ENCODE measurements at places on chromosomes 3 and 15.

DNA sequence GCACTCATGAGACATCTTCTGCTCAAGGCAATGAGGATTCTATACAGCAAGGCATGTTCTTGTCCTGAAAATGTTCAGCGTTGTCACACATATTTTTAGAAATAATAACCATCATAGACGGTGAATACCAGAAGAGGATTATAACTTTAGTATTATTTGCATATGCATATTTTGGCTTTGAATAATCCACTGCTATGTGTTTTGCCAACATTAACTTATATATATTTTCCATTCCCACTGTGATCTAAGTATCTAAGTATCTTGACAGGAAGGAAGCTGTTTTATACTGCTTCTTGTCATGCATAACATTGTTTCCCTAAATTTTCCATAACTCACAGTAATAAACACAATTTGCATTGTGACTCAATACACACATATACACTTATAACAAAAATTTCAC, 509.5 kb downstream of the TBL1XR1 start:
- peak; percentile 56 for DNase-seq

DNA sequence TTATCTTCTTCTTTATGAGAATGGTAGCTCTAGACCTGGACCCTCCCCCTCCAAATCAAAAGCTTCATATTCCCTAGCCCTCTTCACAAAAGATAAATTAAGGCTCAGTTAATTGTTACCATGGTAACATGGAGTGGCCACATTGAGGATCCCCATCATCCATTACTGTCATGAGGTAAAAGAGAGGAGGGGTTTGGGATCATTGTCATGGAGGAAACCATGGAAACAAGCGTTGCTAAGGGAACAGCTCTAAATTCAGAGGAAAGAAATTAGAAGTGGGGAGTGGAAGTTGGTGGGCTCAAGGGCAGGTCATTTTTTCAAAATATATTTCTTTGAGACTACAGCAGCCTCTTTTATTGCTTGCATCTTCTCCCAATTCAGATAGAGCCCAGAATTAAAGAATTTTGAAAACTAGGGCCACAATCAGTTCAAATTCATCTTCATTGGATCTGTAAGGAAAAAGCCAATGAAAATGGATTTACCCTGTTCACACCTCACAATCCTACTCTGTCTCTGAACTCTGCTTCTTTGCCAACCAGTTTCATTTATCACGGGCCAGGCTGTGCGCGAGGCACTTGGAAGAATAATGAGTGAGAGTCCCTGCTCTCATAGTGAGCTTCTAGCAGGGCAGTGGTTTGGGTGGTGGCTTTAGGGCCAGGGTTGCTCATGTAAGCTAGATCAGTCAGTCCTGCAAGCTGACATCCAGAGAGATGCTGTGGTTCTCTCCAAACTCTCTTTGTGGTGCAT, 11.6 kb upstream of the AEN start:
- DNase-seq, result no peak

DNA sequence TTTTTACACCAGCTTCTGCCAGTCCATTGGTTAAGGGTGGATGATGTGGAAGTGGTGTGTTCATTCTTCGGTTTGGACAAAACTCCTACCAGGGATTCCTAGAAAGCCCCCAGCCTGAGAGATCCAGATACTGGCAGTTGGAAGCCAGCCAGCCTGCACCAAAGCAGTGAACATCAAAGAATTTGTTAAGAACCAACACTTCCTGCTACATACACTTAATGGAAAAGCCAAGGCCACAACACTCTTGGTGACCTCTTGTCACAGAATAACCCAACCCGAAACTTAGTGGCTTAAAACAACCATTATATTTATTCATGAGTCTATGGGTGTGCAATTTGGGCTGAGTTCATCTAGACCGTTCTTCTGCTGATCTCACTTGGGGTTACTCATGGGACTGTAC, 42.9 kb upstream of the ADAMTS9 start:
- DNase-seq, result peak; percentile 5

GRCh38 chr3:89635137-89635536, 527.7 kb downstream of the EPHA3 start:
- no peak for DNase-seq

DNA sequence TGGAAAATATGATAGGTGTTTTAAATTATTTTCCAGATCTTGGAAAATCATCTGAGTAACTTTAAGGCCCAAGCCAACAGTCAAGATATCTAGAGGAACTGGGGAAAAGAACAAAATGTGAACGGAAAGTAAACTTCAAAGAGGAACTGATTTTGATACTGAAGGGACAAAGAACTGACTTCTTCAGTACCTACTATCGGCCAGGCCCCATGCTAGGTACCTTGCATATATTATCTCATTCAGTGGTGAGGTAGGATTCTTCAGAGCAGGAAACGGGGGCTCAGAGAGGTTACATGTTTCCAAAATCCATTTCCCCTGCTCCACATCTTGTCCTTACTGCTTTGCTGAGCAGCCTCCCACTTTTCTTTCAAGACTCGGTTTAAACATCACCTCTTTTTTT, 9.8 kb upstream of the ZNF710 start:
- DNase-seq, result no peak

- DNase-seq, result peak; percentile 21
These were observed 125.0 kb upstream of the LIPC start for GRCh38 chr15:58306591-58307312.

GRCh38 chr15:61038387-61038786, 190.7 kb downstream of the RORA start:
- DNase-seq, result peak; percentile 50
